NCI-H510A treated with DMSO at 0.1 percent for 48 hours (cell line): ENCODE measurements at places on chromosomes 5 and 9.

- no peak for DNase-seq
Measured at GRCh38 chr5:77920359-77921058, 144.4 kb upstream of the TBCA start.

DNA sequence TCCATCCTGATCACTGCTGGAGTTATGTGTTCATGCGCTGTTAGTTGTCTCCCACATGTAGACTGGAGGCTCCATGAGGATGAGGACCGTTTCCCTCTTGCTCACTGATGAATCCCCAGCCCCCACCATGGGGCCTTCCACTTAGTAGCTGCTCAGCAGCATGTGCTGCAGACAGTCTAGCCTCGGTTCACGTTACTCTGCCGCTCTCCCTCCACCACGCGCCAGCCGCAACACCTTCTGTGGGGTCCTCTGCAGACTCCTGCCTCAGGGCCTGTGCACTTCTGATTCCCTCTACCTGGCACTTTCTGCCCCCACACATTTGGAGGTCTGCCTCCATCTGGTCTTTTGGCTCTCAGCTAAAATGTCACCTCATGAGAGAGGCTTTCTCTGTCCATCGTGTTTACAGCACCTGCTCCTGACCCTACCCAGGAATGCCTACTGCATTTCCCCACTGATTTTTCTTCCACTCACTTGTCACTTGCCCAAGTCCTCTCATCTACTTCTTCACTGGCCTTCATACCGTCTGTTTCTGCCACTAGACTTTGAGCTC lies 36.3 kb downstream of the STK10 start:
- no peak for DNase-seq

GRCh38 chr9:81231011-81231410 lies 458.3 kb downstream of the TLE1 start:
- DNase-seq: no peak

- no peak for DNase-seq
Measured at GRCh38 chr5:93018461-93018860, 562.6 kb downstream of the NR2F1-AS1 start.
